Sigmoid colon (tissue), 7 donors: ENCODE measurements at places on chromosomes 5 and 9. TPM values are rescaled to one million over a fixed set of nuclear protein-coding genes. Genes with fewer than 3 reads are reported as not detected.
A peak's percentile ranks its signal among the peaks of the same experiment; 100 is the strongest.

FOXD4L6 gene
- polyA plus RNA-seq = 0.07 TPM

MAP3K1 gene
- 3.7 TPM for polyA plus RNA-seq

SHISAL2B gene
- not detected for polyA plus RNA-seq

TRMT10B gene
- 6.0 TPM for polyA plus RNA-seq

NR5A1 gene
- polyA plus RNA-seq = not detected

- no peak for DNase-seq
- peaks cover 23% of the 10 kb centered on the region for H3K4me1 ChIP-seq
- peak overlapping the region; percentile 68 for H3K4me3 ChIP-seq
- H3K27me3 ChIP-seq = no peaks in the 10 kb centered on the region
- no peaks in the 10 kb centered on the region for H3K36me3 ChIP-seq
- peak overlapping the region; percentile 81 for H3K27ac ChIP-seq
Measured at GRCh38 chr5:179343719-179344430, 1.4 kb downstream of the ADAMTS2 start.

DNA sequence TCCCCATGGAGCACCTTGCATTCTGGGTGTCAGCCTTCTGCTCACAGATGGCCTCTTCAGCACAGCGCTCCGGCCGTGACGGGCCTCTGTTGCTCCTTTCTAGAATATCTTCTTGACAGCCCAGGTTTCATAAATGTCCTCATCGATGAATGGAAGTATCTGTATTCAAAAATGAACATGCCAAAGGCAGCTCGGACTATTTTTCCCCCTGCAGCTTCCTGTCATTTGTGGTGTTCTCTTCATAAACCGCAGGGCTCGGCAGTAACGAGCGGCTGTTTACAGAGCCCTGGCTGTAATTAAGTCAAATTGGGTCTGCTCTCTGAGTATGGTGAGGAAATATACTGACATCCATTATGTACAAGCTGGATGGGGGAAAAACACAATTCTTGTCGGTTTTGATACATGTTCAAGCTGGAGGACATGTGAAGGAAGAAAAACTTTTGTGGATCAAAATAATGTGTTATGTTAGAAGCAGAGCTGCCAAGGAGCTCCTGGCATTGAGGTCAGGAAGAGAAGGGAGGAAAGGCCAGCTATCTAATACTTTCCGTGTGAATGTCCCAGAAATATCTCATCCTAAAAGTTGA lies 154.1 kb upstream of the CD180 start:
- no peaks in the 10 kb centered on the region for H3K36me3 ChIP-seq
- peak overlapping the region; percentile 16 for H3K27ac ChIP-seq
- DNase-seq = peak; percentile 54
- no peaks in the 10 kb centered on the region for H3K4me1 ChIP-seq
- H3K27me3 ChIP-seq = no peaks in the 10 kb centered on the region

DNA sequence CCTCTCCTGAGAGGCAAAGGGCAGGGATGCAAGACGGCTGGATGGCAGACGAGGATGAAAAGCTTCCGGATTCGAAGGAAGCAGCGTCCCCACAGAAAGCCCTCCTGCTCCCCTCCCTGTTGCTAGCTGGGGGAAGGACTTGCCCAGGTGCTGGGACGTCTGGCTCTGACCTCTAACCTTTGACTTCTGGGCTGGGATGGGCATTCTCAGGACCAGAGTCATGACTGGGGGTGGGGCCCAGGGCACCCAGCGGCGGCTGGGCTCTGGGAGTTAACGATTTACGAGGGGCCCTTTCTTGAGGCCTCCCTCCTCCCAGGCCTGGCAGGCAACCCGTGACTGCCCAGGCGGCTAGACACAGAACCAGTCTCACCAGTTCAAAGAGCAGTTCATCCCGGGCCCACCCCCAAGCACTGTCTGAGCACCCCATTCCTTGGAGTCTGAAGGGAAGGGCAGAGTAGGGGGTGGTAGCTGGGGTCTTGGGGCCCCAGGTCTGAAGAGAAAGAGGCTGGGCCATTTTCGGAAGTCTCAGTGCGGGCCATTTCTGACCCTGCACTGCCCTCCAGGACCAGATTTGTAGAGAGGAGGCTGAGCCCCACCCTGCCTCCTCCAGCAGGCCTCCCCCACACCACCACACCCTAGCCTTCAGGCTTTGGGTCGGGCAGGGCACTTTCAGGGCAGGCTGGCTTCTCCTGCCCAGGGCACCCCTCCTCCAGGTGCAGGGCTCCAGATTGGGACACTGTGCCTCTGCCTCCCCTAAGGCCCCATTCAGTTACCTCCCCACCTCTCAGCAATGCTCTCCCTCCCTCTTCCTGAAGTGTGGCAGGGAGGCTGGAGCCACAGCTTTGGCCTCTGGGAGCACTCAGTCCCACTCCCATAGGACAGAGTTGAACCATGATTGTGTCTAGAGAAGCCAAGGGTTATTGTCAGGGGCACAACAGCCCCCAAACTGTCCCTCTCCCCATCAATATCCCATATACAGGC lies 5.0 kb upstream of the CXXC5 start:
- no peaks in the 10 kb centered on the region for H3K27me3 ChIP-seq
- H3K4me1 ChIP-seq = peaks cover 22% of the 10 kb centered on the region
- H3K36me3 ChIP-seq = no peaks in the 10 kb centered on the region

DNA sequence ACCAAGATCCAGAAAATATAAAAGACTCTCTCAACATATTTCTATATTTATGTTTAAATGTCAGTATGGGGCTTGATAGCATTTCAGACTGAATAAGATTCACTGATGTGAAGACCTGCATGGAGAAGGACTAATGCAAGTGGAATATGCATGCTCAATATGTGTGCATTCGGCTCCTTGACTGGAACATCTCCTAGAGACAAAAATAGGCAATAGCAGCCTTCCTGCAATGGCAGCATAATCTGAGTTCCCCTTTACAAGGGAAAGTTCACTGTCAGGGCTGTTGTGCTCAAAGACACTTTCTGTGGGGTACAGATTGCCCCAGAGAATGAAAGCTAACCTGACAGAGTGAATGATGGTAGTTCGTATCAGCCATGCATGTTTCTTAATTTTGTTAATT lies 42.4 kb downstream of the STARD4 start:
- H3K4me3 ChIP-seq = no peak overlapping the region
- no peak overlapping the region for H3K27ac ChIP-seq
- H3K36me3 ChIP-seq = no peaks in the 10 kb centered on the region

- no peaks in the 10 kb centered on the region for H3K36me3 ChIP-seq
- H3K27ac ChIP-seq = no peak overlapping the region
- no peaks in the 10 kb centered on the region for H3K27me3 ChIP-seq
- H3K4me1 ChIP-seq = no peaks in the 10 kb centered on the region
Measured at GRCh38 chr5:110347781-110348180, 378.7 kb downstream of the TMEM232 start.

- no peaks in the 10 kb centered on the region for H3K36me3 ChIP-seq
- no peak overlapping the region for H3K4me3 ChIP-seq
- H3K4me1 ChIP-seq = no peaks in the 10 kb centered on the region
- H3K27ac ChIP-seq = no peak overlapping the region
Measured at GRCh38 chr5:118253225-118254061, 734.9 kb downstream of the DTWD2 start.

DNA sequence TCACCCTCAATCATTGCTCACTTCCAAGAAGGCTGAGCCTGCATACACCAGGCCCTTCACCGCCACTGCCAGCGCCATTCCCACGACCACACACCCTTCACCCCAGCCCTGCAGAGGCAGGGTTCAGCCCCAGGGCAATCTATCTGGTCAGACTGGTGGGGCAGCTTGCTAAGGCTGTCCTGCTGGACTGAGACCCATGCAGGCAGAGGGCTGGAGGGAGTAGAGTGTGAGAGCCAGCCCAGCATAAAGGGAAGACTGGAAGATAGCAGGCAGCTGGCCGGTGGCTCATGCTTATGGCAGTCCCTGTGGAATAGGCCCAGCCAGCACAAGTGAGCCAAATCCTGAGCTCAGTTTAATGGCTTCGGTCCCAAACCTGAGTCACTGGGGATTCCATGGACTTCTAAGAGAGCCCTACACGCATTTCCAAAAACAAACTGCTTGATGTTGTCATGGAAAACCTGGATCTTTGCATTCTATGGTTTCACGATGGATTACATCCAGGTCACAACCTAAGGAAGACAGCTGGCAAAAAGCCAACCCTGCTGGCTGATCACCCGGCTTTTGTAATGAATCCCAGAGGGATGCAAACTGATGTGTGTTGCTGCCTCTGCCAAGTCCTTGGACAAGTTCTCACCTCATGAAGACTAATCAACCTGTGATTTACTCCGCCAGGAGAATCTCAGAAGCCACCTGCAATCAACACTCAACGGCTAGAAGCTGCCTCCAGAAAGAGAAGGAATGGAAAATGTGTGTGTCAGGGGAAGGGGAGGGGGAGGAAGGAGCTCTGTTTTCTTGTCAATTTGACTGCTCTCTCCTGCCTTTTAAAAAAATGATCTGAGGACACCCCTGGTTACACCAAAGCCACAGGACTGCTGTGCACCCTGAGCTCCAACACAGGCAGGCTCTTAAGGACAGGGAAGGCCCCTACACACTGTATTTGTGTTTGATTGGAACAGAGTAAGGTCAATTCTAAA lies 143.6 kb downstream of the LHFPL2 start:
- no peaks in the 10 kb centered on the region for H3K36me3 ChIP-seq
- DNase-seq = peak; percentile 96
- peak overlapping the region; percentile 83 for H3K27ac ChIP-seq
- peaks cover 68% of the 10 kb centered on the region for H3K4me1 ChIP-seq

GRCh38 chr9:18477121-18477660 lies 3.2 kb downstream of the ADAMTSL1 start:
- H3K27me3 ChIP-seq = no peaks in the 10 kb centered on the region
- no peak for DNase-seq
- H3K36me3 ChIP-seq = no peaks in the 10 kb centered on the region
- H3K27ac ChIP-seq = no peak overlapping the region

DNA sequence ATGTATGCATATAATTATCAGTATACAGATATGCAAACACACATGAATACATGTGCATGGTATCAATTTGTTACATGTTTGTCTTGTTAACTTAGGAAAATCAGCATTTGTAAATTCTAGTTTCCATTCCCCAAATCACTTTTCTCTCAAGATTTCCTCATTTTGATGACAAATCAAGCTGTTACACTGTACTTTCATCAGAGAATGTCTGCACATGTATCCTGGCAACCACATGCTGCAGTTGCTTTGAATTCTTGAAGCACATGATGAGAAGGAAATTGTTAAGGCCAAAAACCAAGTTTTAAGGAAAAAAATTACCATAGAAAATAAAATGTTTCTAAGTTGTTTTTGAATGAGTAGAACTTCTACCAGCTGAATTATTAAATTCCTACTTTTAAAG lies 1834.5 kb downstream of the EFNA5 start:
- H3K27me3 ChIP-seq = no peaks in the 10 kb centered on the region
- DNase-seq = no peak

DNA sequence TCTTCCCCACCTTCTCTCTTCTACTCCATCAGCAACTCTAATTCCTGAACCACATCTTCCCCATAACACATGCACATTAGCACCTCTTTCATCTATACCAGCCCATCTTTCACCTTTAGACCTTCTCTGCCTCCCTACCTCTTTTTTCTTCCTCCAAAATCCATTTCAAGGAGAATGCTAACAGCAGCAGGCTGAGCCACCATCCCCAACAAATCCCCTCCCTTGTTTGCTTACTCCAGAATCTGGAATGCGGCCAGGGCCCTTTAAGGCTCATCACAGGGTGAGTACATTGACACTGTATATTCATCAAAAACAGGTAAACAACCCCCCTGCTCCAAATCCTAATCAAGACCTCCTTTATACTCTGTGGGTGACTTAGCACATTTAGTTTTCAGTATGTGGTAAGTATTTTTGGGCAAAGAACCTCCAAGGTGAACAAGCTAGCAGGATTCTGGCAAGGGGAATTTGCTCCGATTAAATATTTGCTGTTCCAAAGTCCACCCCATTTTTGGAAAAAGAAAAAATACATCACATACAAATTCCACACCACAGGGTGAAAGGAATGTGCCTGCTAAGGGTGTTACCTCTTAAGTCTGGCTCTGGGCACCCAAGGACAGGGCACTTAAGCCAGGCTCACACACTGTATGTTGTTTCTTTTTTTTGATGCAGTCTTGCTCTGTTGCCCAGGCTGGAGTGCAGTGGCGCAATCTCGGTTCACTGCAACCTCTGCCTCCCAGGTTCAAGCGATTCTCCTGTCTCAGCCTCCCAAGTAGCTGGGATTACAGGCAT lies 71.4 kb downstream of the SERINC5 start:
- H3K27me3 ChIP-seq = no peaks in the 10 kb centered on the region
- no peak overlapping the region for H3K4me3 ChIP-seq
- H3K36me3 ChIP-seq = no peaks in the 10 kb centered on the region
- no peak for DNase-seq
- H3K27ac ChIP-seq = no peak overlapping the region

DNA sequence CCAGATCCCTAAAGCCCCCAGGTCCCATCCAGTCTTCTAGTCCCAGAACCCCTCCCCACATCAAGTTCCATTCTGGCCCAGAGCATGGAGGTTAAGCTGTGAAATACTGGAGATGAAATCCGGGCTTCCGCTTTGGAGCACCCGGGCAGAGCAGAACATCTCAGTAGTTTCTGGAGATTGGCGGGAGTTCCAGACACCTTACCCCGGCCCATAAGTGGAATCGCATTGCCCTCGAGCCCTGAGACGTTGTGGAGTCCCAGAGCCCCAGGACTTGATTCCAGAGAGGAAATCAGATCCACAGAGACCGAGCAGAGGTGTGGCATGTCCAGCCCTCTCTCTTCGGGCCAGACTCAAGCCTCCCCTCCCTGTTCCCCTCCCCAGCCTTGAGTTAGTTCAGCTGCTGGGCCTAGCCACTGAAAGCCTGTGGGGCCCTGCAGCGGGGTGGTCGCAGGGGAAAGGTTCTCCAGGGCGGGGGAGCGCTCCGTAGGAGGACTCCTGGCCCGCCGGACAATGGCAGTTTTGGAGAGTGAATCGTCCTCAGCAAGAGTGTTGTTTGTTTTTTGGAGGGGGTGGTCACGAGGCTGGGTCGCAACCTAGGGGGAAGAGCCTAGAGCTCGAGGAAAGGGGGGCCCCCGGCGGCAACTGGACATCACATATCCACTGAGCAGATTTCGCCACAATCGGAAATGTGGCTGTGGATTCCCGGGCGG lies 1.0 kb upstream of the PAX5 start:
- peaks cover 100% of the 10 kb centered on the region for H3K27me3 ChIP-seq
- H3K4me3 ChIP-seq = no peak overlapping the region
- H3K36me3 ChIP-seq = no peaks in the 10 kb centered on the region
- H3K4me1 ChIP-seq = peaks cover 50% of the 10 kb centered on the region

DNA sequence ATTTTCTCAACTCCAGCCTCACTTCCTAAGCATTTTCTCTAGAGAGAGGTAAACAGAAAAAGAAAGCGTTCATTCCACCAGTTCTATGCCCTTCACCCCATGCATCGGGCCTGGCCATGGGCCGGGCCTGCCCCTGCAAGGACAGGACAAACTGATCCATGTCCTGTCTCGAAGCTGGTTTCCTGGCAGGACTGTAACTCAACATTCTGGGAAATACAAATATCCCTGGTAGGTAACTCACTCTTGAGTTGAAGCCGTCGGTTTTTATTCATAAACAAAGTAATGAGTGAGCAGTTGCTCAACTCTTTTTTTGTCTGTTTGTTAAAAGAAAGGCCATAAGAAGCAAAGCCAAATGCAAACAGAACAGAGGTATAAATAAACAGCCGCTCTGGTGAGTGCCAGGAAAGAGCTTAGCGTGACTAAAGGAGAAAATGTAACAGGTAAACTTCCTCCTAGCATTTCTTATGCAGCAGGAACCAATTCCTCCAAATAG lies 64.4 kb upstream of the DNAH5 start:
- no peaks in the 10 kb centered on the region for H3K36me3 ChIP-seq
- no peak for DNase-seq
- no peak overlapping the region for H3K4me3 ChIP-seq
